ENCODE measurements at places on chromosomes 1 and 21. TPM values are rescaled to one million over a fixed set of nuclear protein-coding genes. Genes with fewer than 3 reads are reported as not detected.

The PCAT6 gene
- 3.0 TPM for total RNA-seq

The SHISA4 gene
- 36.9 TPM for total RNA-seq

The EIF2D gene
- total RNA-seq: 39.1 TPM

The AMY1C gene
- not detected for total RNA-seq

The KRTAP7-1 gene
- not detected for total RNA-seq

The LDLRAD1 gene
- total RNA-seq: not detected

The CFHR3 gene
- not detected for total RNA-seq

The TMEM200B gene
- total RNA-seq: 8.8 TPM

The DENND2C gene
- total RNA-seq: 0.89 TPM

The SH2D5 gene
- total RNA-seq: 9.6 TPM

The BLACAT1 gene
- total RNA-seq: 0.63 TPM

The AMY2B gene
- 0.33 TPM for total RNA-seq

The C1orf53 gene
- total RNA-seq: 6.7 TPM

The CLEC20A gene
- 0.33 TPM for total RNA-seq

The SYNC gene
- 13.5 TPM for total RNA-seq

The ZNF593OS gene
- not detected for total RNA-seq

The FAM78B gene
- under 0.01 TPM for total RNA-seq

The A3GALT2 gene
- total RNA-seq: not detected

The CHI3L2 gene
- total RNA-seq: not detected

The UBAP2L gene
- total RNA-seq: 74.8 TPM

The CD48 gene
- not detected for total RNA-seq

The CLCA1 gene
- not detected for total RNA-seq

The CD101 gene
- 1.6 TPM for total RNA-seq

The OR10Z1 gene
- total RNA-seq: not detected

The NHLH1 gene
- total RNA-seq: under 0.01 TPM

The SLC44A5 gene
- 2.5 TPM for total RNA-seq

The OR2M3 gene
- not detected for total RNA-seq

The ZNF281 gene
- 15.5 TPM for total RNA-seq

The ASAP3 gene
- 14.5 TPM for total RNA-seq
